ENCODE measurements at places on chromosomes 2 and 18.
A peak's percentile ranks its signal among the peaks of the same experiment; 100 is the strongest.

DNA sequence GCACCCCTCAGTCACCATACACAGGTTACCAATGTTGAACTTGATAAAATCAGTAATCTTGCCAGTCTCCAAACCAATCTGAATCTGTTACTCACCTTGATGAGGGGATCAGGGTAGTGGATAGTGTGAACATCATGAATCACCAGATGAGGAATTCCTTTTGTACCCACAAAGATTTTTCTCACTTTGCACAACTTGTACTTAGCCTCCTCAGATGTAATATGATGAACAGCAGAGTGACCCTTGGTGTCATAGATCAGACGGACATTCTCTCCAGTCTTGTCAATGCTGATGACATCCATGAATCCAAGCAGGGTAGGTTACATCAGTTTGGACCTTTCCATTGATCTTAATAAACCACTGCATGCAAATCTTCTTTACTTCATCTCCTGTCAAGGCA is 54.7 kb downstream of the MDH1 start:
- H3K4me1 ChIP-seq: no peaks in the 10 kb centered on the region
- no peaks in the 10 kb centered on the region for H3K27me3 ChIP-seq
- H3K36me3 ChIP-seq: no peaks in the 10 kb centered on the region
- no peak overlapping the region for H3K4me3 ChIP-seq
- H3K27ac ChIP-seq: no peak overlapping the region

GRCh38 chr2:150295544-150295943 is 191.9 kb downstream of the RND3 start:
- no peak overlapping the region for H3K4me3 ChIP-seq
- DNase-seq: no peak
- no peaks in the 10 kb centered on the region for H3K27me3 ChIP-seq

DNA sequence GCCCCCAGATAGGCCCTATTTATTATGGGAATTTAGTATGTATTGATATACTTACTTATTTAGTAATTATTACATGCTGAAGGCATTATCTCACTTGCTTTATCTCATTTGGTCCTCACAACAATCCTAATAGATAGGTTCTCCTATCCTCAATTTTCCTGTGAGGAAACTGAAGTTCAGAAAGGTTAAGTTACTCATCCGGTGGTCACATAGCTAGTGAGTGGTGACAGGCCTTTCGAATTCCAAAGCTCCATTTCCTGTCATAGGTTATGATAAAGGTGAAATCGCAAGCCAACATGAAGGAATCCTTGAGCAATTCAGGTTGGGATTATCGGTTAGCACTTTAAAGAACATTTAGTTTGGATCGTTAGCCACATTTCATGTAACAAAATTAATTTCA is 33.3 kb downstream of the NAB1 start:
- no peak overlapping the region for H3K27ac ChIP-seq
- H3K27me3 ChIP-seq: no peaks in the 10 kb centered on the region
- no peak for DNase-seq
- H3K36me3 ChIP-seq: no peaks in the 10 kb centered on the region
- H3K4me1 ChIP-seq: no peaks in the 10 kb centered on the region

DNA sequence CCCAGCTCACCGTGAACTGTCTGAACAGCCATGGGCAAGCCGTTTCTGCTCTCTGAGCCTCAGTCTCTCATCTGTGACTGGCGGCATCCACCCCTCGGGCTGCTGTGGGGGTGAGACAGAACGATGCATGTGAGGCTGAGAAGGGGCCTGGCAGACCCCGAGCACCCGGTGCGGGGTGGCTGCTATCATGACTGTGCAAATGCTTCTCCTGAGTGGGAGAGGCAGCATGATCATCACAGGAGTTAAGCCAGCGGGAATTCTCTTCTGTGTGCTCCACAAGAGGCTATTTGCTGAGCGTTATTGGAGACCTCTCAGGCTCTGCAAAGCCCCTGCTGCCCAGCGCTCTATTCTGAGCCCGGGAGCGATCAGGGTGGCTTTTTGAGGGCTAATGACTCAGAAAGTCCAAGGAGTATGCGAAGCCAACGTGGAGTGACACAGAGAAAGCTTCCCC is 45.8 kb upstream of the ID2 start:
- no peaks in the 10 kb centered on the region for H3K4me1 ChIP-seq
- no peak for DNase-seq

DNA sequence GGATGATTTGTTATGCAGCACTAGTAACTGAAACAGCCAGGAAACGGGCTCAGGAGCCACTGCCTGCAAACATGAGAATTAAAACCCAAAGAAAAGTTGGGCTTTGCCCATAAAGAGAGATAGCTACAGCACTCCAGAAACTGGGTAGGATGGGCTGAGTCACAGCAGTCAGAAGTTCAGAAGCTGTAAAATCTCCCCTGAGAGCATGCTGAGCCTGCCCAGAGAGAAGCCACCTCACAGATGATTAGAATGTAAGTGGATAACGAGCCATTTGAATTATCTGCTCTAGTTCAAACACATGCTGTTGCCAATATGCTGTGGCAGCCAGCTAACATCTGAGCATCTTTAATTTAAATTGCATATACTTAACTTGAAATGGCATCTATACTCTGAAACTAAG is 388.1 kb upstream of the ACVR2A start:
- H3K36me3 ChIP-seq: no peaks in the 10 kb centered on the region
- DNase-seq: no peak
- no peaks in the 10 kb centered on the region for H3K27me3 ChIP-seq

DNA sequence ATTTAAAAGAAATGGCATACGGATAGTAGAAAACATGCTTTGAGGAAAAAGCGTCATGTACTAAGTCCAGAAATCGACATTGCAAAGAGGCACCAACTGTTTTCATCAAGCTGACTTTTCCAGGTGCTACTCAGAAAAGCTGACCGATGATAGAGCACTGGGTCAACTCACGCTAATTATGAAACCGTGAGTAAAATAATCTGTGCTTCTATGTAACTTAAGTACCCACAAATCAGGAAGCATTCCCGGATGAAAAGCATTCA is 353 bp upstream of the NUP35 start:
- no peak for DNase-seq
- H3K36me3 ChIP-seq: no peaks in the 10 kb centered on the region
- peak overlapping the region; percentile 80 for H3K27ac ChIP-seq
- H3K27me3 ChIP-seq: no peaks in the 10 kb centered on the region
- peak overlapping the region; percentile 69 for H3K4me3 ChIP-seq

DNA sequence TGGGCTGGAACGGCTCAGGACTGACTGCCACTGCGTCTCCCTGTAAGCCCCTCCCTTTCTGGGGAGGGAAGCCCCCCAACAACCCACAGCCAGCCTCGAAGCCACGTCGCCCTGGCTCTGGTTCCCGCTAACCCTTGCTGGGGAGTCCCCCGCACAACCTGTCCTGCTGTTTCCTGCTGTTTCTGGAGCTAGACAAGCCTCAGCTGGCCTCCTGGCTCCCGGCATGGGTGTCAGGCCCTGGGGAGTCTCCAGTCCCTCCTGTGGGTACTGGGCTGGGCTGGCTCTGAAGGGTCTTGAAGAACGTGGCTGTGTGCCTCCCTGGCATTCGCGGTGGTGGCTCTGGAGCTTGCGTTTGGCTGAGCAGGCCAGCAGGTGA is 20.9 kb downstream of the NFATC1 start:
- peaks cover 51% of the 10 kb centered on the region for H3K36me3 ChIP-seq
- H3K27ac ChIP-seq: no peak overlapping the region
- H3K4me3 ChIP-seq: no peak overlapping the region
- no peaks in the 10 kb centered on the region for H3K4me1 ChIP-seq
- H3K27me3 ChIP-seq: no peaks in the 10 kb centered on the region

DNA sequence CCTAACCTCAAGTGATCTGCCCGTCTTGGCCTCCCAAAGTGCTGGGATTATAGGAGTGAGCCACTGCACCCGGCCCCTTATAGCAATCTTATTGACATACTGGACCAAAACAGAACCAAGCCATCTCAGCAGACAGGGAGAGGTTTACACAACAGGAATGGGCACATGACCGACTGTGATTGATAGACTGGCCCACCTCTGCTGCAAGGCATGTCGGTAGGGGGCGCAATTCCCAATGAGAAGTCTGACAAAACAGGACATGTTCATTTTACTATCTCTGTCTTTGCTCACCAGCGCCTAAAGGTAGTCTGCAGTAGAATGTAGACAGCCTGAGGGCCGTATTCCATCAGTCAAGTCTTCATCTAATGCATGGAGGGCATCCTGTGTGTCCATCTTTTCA is 2.0 kb downstream of the LYPD6B start:
- H3K27ac ChIP-seq: no peak overlapping the region
- H3K4me1 ChIP-seq: no peaks in the 10 kb centered on the region
- no peak for DNase-seq
- H3K4me3 ChIP-seq: no peak overlapping the region
- H3K36me3 ChIP-seq: no peaks in the 10 kb centered on the region

DNA sequence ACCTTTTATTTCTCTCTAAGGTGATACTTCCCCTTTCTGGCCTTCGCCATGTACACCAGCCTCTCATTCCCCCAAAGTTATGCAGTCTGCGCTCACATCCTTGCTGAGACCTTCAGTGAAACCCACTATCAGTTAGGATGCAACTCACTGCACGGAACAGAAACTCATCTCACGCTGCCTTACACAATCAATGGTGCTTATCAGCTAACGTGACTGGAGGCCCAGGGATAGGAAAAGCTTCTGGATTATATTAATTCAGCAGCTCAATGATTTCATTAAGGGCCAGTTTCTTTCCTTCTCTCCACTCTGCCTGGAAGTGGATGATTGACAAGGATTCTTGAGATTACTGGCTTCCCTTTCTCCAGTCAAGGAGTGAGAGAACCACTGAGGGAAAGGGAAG is 44.8 kb downstream of the CDH2 start:
- H3K36me3 ChIP-seq: no peaks in the 10 kb centered on the region
- H3K4me3 ChIP-seq: no peak overlapping the region
- no peaks in the 10 kb centered on the region for H3K27me3 ChIP-seq
- H3K4me1 ChIP-seq: no peaks in the 10 kb centered on the region
- no peak overlapping the region for H3K27ac ChIP-seq
- no peak for DNase-seq

Measured in tibial artery (tissue), 4 donors.